CD8-positive, alpha-beta memory T cell (primary cell): ENCODE measurements at places on chromosomes 6 and 20. TPM values are rescaled to one million over a fixed set of nuclear protein-coding genes. Genes with fewer than 3 reads are reported as not detected.

GRCh38 chr20:36010825-36011224, 42.4 kb downstream of the CNBD2 start:
- H3K27me3 ChIP-seq, result no peaks in the 10 kb centered on the region
- H3K27ac ChIP-seq, result no peak overlapping the region
- no peaks in the 10 kb centered on the region for H3K4me1 ChIP-seq
- no peaks in the 10 kb centered on the region for H3K36me3 ChIP-seq

GRCh38 chr6:22975079-22975478, 405.7 kb downstream of the HDGFL1 start:
- no peak for DNase-seq
- no peaks in the 10 kb centered on the region for H3K27me3 ChIP-seq
- no peak overlapping the region for H3K4me3 ChIP-seq
- no peak overlapping the region for H3K27ac ChIP-seq

DNA sequence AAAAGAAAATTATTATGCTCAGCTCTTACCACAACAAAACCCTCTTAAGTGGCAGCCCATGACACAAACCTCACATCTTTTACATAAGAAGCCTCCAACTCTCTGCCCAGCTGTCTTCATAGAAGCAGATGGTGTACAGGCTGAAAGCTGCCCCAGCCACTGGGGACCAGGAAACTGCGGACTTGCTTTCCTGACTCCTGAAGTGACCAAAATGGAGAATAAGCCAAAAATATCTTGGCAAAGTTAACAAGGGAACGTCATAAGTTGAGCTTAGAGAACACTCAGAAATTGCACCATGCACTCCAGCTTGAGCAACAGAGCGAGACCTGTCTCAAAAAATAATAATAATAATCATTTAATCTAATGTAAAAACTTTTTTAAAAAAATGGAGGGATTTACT, 160.3 kb upstream of the CDYL start:
- H3K27me3 ChIP-seq, result no peaks in the 10 kb centered on the region
- no peak for DNase-seq
- no peaks in the 10 kb centered on the region for H3K4me1 ChIP-seq

DNA sequence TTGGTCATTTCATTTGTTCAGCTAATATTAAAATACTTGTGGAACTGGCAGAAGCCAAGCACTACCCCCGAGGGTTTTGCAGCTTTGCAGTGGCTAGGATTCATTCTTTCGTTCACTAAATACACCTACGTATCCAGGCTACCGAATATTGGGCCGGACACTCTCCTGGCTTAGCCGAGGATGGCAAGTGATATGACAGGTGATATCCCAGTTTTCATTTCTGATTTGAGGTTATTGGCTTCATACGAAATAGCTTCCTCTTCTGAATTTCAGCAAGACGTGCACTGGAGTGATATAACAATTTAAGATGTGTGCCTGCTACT, 536 bp upstream of the MTFR2 start:
- no peaks in the 10 kb centered on the region for H3K36me3 ChIP-seq
- peak overlapping the region; percentile 52 for H3K27ac ChIP-seq
- DNase-seq, result no peak
- peak overlapping the region; percentile 82 for H3K4me3 ChIP-seq
- no peaks in the 10 kb centered on the region for H3K27me3 ChIP-seq

- H3K27ac ChIP-seq, result no peak overlapping the region
- H3K27me3 ChIP-seq, result no peaks in the 10 kb centered on the region
- H3K36me3 ChIP-seq, result no peaks in the 10 kb centered on the region
- no peak for DNase-seq
- H3K4me1 ChIP-seq, result no peaks in the 10 kb centered on the region
- no peak overlapping the region for H3K4me3 ChIP-seq
These were observed 176.9 kb downstream of the TFAP2C start for GRCh38 chr20:56805966-56806365.

BEND3 gene
- polyA plus RNA-seq, result 0.38 TPM

DNA sequence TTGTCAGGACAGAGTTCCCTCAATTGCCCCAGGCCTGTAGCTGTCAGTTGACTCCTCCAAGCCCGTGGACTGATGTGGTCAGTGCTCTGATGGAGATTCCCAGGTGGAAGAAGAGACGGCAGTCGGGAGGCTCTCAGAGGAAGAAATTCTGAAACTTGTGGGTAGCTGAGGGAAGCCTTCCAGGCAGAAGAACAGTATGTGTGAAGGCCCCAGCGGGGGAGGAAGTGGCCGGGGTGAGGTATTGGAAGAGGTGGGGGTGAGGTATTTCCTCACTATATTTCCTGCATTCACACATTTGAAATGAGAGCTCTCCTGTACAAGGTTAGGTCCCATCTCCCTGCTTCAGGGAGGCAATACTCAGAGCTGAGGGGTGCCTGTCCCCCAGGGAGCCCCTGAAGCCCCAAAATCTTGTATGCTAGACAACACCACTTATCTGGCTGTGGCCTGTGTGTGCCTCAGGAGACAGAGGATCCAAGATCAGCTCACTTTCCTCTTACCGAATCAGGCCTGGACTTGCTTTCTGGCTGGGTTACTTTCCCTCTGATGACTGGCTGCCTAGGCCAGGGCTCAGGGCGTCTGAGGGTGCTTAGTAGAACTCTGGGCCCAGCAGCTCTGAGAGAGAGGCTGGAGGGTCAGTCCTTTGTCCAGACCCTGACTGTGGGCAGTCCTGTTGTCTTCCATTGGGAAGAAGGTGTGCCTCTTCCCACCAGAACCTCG, 49.3 kb upstream of the MYL9 start:
- H3K4me1 ChIP-seq, result peaks cover 26% of the 10 kb centered on the region
- H3K4me3 ChIP-seq, result peak overlapping the region; percentile 53
- H3K27ac ChIP-seq, result peak overlapping the region; percentile 51

DNA sequence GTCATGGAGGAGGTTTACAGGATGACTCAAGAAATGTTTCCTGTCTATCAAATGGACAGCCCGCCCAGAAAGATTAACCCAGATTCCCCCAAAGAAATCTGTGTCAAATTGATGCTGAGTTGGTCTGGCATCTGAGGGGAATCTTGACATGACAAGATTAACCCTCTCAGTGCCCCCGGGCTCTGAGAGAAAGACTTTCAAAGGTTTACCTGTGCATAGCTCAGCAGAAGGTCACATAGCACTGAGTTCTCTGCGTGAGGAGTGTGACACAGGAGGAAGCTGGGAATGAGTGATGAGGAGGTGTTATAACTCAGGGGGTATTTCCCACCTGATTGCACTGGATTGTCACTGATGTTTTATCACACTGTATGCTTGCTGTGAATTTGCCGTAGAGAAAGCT, 601.2 kb downstream of the DHX35 start:
- H3K27me3 ChIP-seq, result no peaks in the 10 kb centered on the region
- no peak overlapping the region for H3K27ac ChIP-seq
- no peak overlapping the region for H3K4me3 ChIP-seq
- H3K4me1 ChIP-seq, result no peaks in the 10 kb centered on the region
- no peaks in the 10 kb centered on the region for H3K36me3 ChIP-seq

DNA sequence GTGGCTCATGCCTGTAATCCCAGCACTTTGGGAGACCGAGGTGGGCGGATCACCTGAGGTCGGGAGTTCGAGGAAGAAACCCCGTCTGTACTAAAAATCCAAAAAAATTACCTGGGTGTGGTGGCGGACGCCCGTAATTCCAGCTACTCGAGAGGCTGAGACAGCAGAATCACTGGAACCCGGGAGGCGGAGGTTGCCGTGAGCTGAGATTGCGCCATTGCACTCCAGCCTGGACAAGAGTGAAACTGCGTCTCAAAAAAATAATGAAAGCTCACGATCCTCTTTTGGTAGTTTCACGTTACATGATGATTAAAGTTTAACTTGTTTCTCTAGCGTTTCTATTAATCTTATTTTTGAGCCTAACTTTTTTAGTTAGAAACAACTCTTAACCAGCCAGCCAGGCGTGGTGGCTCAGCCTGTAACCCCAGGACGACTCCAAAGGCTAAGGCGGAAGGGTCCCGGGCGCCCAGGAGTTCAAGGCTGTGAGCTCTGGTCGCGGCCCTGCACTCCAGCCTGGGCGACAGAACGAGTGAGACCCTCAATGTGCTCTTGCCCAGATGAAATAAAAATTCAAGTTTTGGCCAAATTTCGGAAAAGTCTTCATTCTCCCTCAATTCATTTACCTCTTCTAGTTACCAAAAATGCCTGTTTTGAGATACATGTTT, 1.2 kb upstream of the WRNIP1 start:
- H3K27ac ChIP-seq, result peak overlapping the region; percentile 96
- no peaks in the 10 kb centered on the region for H3K27me3 ChIP-seq
- peak overlapping the region; percentile 73 for H3K4me3 ChIP-seq
- no peaks in the 10 kb centered on the region for H3K36me3 ChIP-seq

DNA sequence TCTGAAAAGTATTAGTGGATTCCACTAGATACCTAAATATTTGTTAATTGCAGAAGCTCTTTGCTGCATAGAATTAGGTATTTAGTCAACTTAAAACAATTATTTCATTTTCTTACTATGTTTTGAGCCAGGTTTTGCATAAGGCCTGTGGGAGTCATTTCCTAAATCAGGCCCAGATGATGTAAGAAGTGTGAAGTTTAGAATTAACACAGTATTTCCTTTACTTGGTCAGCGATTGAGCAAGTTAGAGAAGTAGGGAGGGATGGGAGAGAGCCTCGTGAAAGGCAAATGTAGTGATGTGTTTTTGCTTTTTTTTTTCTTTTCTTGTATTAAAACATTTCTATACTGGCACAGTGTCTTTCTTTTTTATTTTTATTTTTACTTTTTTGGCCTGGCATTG, 711.1 kb downstream of the HDGFL1 start:
- no peaks in the 10 kb centered on the region for H3K36me3 ChIP-seq
- no peak overlapping the region for H3K27ac ChIP-seq

DNA sequence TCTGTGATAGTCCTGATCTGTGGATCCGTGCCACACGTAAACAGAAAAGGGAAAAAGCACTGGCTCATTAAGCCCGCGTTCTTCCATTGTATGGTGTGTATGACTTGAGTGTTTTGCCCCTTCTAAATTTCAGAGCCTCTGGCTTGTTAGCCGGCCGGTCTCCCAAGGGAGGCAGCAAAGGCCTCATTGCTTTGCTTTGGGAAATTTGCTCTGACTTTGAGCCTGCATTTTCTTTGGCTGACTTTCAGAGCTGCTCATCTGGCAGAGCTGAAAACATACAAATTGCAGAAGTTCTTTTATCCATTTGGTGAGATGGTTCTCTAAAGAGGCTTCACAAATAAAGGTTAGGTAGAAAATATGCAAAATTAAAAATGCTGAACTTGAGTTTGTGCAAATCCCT, 123.0 kb downstream of the UTRN start:
- H3K27ac ChIP-seq, result no peak overlapping the region
- H3K27me3 ChIP-seq, result no peaks in the 10 kb centered on the region
- H3K36me3 ChIP-seq, result peaks cover 4% of the 10 kb centered on the region
- DNase-seq, result no peak
- no peak overlapping the region for H3K4me3 ChIP-seq

GRCh38 chr6:41256383-41256782, 28.2 kb downstream of the TREML4 start:
- H3K27me3 ChIP-seq, result no peaks in the 10 kb centered on the region
- H3K4me3 ChIP-seq, result no peak overlapping the region
- no peak for DNase-seq
- no peak overlapping the region for H3K27ac ChIP-seq
- H3K36me3 ChIP-seq, result no peaks in the 10 kb centered on the region
- no peaks in the 10 kb centered on the region for H3K4me1 ChIP-seq

NUP153 gene
- 4.3 TPM for polyA plus RNA-seq

DNA sequence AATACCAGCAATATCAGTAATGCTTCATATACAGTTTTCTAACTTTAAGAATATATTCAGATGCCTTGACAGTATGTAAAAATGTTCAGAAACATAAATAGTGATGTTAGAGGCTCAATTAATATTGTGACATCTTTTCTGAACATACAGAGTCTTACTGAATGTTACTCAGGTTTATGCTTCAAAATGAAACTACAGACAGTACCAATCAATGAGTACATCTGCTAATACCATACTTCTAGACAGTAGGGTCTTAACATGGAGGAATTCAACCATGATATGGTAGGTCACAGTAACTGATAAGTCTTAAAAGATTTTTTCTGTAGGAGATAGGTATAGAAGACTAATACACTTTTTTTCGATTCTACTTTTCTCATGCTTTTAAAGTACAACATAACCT, 8.3 kb downstream of the GCLC start:
- peaks cover 4% of the 10 kb centered on the region for H3K4me1 ChIP-seq
- no peak overlapping the region for H3K4me3 ChIP-seq
- H3K27me3 ChIP-seq, result no peaks in the 10 kb centered on the region
- no peak for DNase-seq
- no peak overlapping the region for H3K27ac ChIP-seq
- H3K36me3 ChIP-seq, result no peaks in the 10 kb centered on the region
